ENCODE measurements at places on chromosomes 5 and 9.

GRCh38 chr9:114216081-114216480 lies 60.7 kb downstream of the COL27A1 start:
- DNase-seq, result no peak

DNA sequence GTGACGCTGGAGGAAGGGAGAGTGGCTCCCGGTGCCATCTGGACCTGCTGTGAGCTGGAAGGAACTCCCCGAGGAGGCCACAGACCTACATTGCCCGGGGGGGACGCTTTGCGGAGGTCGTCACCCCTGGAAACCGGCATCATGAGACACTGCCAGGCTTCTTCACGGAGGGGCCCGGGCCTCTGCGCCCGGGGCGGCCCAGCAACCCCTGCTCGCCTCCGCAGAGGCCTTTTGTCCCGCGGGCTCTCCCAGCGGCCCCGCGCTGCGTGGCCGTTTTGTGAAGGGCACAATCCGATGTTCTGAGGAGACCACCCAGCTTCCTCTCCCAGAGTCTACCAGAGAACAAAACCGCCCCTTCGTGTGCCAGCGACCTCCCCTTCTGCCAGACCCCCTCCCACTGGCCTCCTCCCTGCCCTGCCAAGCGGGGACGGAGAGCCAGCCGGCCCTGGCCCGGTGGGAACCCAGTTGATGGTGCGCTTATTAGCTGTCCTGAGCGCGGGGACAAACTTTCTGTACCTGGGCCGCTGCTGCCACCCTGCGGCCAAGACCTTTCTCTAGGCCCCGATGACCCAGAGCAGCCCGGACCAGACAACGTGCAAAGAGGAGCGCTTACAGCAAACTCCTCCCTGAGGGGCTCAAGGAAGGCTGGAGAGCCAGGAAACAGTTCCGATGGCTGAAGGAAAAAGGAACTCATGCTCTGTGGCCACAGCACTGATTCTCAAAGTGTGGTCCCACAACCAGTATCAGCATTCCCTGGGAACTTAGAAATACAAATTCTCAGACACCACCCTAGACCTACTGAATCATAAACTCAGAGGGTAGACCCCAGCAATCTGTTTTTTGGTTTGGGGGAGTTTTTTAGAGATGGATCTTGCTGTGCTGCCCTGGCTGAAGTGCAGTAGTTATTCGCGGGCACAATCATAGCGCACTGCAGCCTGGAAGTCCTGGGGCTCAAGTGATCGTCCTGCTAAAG lies 86.7 kb downstream of the SLC1A3 start:
- peak; percentile 89 for DNase-seq

DNA sequence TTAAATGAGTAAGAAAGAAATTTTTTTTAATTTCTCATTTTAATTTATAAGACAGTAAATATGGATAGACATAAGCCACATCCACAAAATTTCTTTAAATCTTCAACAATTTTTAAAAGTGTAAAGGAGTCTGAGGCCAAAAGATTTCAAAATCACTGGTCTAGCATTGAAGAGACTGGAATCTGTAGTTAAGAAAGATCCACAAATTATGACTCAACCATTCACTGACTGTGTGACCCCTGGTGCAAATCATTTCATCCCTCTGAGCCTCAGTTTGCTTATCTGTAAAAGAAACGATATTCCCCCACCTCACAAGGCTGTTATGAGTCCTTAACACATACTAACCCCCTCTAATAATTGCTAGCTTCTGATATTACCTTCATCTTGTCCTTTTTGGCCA lies 98.5 kb downstream of the EBF1 start:
- DNase-seq, result no peak

DNA sequence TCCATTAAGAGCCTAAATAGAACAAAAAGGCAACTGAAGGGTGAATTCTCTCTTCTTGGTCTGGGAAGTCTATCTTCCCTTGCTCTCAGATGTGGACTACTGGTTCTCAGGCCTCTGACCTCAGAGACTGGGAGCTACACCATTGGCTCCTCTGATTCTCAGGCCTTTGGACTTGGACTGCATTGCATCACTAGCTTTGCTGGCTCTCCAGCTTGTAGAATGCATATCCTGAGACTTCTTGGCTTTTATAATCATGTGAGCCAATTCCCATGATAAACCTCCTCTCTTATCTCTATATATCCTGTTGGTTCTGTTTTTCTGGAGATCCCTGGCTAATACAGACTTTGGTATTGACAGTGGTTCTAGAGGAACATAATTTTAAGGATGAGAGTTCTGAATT lies 89.8 kb downstream of the PSAT1 start:
- no peak for DNase-seq

GRCh38 chr9:114429488-114429887 lies 41.7 kb upstream of the AKNA start:
- no peak for DNase-seq

DNA sequence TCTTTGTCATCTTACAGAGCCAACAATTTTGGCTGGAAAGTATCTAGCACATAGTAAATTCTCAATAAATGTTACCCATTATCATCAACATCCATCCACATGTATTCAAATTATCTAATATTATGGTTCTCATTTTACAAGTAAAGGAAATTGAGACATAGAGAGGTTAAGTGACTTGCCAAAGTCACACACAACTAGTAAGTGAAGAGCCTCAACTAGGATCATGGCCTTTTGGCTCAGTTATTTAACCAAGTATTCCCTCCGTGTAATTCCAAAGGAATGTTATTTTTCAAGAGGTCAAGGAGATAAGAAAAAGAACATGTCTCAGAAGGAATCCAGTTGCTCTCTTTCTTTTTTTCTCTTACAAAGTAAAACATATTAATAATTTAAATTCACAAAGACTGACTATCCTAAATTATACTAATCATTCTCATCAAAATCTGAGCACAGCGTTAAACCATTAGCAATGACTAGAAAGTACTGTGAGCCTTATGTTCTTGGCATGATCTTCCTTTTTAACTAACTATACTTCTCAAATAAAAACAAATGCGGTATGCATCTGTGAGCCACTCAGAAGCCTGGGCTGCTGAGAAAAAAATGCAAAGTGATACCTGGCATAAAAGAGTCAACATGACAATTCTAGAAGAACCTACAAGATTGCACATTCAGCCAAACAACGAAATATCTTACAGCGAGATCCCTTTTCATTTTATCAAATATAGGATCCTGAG lies 350.9 kb downstream of the GLIS3 start:
- no peak for DNase-seq

- DNase-seq, result no peak
Measured at GRCh38 chr9:122055701-122056100, 37.4 kb downstream of the TTLL11 start.

- DNase-seq, result no peak
Measured at GRCh38 chr9:20178197-20178596, 389.4 kb upstream of the SLC24A2 start.

- DNase-seq, result no peak
Measured at GRCh38 chr9:70609542-70610286, 195.3 kb upstream of the KLF9 start.

- DNase-seq, result peak; percentile 85
Measured at GRCh38 chr5:175687231-175687701, 29.4 kb downstream of the HRH2 start.

DNA sequence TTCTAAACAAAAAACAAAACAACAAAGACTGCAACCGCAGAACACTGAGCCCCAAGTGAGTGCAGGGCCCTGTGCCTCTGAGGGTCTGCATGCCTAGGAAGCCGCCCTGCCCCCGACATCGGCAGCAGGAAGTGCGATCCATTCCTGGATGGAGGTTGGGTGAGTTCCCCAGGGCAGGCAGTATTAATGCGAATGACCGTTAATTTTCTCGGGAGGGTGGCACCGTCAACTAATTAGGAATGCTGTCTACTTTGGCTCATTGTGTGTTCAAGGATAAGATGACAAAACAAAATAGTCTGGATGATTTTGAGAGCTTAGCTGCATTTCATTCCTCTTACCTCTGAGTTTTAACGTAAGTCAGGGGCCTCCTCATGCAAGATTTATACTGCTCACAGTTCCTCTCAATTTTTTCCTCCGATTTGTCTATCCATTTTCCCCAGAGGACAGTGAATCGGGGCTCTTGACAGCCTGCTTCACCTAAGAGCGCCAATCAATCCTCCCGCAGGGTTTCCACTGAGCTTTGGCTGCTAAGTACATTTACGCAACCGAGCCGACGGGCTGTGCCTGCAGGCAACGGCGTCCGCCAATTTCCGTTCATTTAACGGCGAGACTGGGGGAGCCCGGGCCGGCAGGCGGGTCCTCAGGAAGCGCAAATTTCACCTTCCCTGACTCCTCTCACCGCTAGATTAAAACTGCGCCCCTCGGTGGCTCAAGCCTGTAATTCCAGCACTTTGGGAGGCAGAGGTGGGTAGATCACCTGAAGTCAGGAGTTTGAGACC lies 2.9 kb upstream of the NXNL2 start:
- DNase-seq, result no peak

- no peak for DNase-seq
Measured at GRCh38 chr9:77731008-77731698, 83.0 kb upstream of the GNA14 start.

DNA sequence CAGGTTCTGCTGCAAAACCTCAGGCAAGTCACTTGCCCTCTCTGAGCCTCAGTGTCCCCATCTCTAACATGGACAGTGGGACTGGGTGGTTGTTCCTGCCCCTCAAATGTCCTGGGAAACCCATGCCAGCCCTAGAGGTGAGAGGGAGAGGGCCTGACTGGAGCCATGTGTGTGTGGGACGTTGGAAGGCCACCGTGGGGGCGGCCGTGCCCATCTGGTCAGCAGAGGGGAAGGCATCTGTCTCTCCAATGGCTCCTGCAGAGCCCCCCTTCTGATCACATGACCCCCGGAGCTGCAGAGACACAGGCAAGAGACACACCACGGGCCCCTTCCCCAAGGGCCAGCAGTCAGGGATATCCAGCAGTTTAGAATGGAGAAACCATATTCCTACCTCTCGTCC lies 1.7 kb downstream of the DNM1 start:
- no peak for DNase-seq

DNA sequence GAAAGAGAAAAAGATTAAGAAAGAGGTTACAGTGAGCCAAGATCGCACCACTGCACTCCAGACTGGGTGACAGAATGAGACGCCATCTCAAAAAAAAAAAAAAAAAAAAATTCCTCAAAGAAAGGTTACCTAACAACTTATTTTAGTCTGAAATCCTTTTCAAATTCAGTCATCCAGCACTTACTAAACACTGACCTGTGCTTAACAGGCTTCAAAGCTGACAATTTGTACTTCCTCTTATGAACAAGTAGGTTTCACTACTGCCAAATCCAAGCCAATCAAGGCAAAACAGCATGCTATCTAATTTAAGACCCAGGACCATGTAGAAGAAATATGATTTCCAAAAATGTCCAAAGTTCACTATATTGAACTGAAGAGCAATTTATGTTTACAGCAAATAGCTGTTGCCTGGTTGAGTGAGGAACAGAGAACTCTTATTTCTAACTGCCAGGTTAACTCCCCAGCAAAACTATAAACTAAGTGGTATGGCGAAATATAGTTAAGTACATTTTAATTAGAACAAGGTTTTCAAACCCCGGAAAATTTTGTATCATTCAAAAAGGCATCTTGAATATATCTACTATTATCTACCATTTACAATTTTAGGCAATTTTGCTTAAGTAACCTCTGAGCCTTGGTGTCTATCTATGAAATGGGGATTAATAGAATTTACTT lies 13.4 kb downstream of the PWWP2A start:
- DNase-seq, result no peak

DNA sequence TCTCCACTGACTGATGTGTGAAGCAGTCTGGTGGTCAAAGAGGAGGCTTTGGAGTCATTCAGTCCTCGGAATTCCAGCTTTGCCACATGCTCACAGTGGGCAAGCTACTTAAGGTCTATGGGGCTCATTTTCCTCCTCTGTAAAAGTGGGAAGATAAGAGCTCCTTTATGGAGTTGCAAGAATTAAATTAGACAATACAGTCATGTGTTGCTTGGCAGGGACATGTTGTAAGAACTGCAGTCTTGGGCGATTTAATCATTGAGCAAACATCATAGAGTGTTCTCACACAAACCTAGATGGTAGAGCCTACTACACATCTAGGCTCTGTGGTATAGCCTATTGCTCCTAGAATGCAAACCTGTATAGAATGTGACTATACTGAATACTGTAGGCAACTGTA lies 253.9 kb downstream of the SH3GL2 start:
- no peak for DNase-seq

DNA sequence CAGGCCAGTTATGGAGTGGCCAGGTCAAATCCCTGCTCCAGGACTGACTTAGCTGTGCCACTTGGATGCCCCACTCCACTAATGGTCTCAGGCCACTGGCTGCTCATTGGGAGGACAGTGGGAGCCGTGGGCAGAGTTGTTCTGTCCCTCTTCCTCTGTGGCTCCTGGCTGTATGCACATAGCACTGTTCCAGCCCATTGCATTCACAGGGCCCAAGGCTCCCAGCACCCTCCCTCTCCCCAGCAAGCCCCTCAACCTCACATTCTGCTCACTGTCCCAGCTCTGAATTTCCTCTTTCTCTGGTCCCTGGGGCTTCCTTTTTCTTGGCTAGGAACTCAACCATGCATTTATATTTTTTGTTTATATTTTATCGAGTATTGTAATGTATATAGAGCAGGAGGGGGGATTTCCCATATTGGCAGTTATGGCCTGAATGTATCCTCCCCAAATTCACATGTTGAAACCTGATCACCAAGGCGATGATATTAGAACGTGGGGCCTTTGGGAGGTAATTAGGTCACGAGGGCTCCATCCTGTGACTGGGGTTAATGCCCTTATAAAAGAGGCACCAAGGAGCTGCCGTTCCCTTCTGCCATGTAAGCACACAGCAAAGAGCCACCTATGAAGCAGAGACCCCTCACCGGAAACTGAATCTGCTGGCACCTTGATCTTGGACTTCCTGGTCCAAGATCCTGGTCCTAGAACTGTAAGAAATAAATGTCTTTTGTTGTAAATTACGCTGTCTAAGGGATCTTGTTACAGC lies 17.0 kb upstream of the MVB12B start:
- no peak for DNase-seq

DNA sequence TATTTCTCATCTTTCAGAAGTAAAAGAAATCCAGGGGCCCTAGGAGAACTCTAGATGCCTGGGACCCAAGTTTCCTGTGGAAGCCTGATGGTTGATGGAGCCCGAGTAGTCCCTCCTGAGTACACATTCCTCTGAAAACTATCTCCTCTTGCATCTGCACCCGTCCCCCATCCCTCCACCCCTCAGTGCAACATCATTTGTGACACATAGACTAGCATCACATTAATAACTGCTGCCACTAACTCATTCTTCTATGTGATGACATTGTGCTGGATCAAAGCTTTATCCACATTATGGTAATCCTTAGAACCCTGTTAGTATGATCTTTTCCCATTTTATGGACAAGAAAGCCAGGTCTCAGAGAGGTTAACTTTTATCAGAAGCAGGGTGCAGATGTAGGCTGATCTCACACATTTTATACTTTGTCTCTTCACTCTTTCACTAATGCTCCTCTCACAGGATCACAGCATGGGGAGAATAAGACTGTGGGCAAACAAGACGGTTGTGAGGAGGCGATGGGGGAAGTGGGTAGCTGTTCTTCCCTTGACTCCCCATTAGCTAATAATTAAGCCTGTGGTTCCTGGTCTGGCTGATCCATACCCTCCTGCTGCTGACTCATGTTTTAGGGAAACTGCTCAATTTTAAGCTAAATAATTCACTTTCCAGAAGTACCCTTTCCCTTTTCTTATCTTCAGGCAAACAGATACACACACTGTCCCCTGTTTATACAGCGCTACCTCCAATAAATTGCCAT lies 3.9 kb upstream of the HK3 start:
- DNase-seq, result no peak

All from Right ventricle myocardium inferior (tissue), 1 donor.